HS-27A (cell line): ENCODE measurements at places on chromosomes 4 and X.
A peak's percentile ranks its signal among the peaks of the same experiment; 100 is the strongest.

DNA sequence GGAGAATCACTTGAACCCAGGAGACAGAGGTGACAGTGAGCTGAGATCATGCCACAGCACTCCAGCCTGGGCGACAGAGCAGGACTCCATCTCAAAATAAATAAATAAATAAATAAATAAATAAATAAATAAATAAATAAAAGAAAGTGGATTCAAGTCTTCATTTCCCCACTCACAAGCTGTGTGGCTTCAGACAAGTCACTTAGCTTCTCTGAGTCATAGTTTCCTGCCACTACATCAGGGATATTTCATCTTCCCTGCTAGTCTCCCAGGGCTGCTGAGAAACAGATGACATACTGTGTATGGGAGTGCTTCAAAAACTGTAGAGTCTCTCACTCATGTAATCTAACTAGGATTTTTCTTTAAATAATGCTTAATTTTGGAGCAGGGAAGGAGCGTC lies 37.2 kb downstream of the TBC1D9 start:
- DNase-seq: no peak

GRCh38 chrX:86171366-86171765 lies 23.1 kb downstream of the DACH2 start:
- no peak for DNase-seq

GRCh38 chr4:102338405-102338804 lies 6.9 kb downstream of the SLC39A8 start:
- no peak for DNase-seq

- peak; percentile 22 for DNase-seq
Observed at GRCh38 chrX:44462850-44463249, 79.8 kb downstream of the FUNDC1 start.

- DNase-seq: no peak
Observed at GRCh38 chr4:98446499-98447375, 185.6 kb downstream of the RAP1GDS1 start.
